ENCODE measurements at places on chromosomes 4 and X.

GRCh38 chr4:186606591-186606992 is 51.2 kb upstream of the MTNR1A start:
- peak; percentile 17 for DNase-seq

GRCh38 chr4:5956285-5957021 is 61.8 kb downstream of the C4orf50 start:
- DNase-seq = peak; percentile 32

DNA sequence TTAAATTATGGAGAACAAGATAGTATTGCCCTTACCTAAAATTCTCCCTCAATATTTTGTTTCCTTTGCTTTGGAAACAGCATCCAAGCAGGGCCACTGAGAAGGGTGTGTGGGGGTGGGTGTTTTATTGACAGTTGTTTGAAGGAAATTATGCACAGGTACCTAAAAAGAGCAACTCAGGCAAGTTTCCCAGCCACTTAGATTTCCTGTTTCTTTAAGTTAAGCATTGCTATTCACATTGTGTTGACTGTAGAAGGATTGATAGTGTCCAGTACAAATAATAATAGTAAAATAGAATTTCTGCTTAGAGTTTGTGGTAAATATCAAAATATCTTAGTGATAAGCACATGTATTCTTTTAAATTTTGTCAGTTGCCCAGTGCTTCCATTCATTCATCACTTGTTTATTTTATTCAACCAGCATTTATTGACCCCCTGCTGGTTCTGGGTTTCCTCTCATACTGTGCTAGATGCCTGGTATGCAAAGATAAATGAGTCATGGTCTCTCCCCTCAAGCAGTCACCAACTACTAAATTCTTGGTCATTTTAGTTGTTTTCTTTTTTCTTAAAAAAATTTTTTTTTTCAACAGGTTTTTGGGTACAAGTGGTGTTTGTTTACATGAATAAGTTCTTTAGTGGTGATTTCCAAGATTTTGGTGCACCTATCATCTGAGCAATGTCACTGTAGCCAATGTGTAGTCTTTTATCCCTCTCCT is 50.0 kb downstream of the GALNT7 start:
- no peak for DNase-seq

- peak; percentile 46 for DNase-seq
Measured at GRCh38 chrX:150213481-150214030, 149.6 kb upstream of the MAMLD1 start.

DNA sequence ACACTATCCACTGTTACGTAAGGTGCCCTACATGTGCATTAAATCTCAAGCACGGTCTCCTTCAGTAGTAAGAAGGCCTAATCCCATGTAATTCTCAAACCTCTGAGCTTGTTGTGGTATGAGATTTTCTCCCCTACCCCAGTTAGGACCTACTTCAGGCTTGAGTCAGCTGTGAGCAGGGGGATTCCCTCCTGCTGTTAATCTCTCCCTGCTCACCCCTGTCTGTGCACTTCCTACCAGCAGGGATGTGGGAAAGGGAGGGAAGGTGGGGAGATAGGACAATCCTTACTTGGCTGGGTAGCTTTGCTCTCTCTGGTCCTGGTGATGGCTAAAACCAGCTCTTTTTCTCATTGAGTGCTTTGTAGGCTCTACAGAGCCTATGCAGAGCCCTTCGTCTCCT is 60.8 kb downstream of the PALLD start:
- no peak for DNase-seq

- no peak for DNase-seq
Measured at GRCh38 chr4:156322592-156322991, 368.9 kb upstream of the CTSO start.

DNA sequence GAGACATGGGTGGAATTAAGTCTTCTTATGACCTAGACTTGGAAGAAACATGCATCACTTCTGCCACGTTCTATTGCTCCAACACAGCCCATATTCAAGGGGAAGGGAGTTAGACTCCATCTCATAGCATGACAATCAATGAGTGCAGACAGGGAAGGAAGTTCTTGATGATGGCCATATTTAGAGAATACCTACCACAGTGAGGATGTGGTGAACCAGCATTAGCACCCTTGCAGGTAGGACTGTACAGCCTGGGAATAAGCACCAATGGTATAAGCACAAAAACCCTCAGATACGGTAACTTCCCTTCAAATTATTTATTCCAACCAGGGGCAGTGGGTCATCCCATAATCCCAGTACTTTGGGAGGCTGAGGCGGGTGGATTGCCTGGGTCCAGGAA is 29.8 kb downstream of the PAGE2 start:
- DNase-seq = no peak

GRCh38 chrX:150410513-150410912 is 47.4 kb downstream of the MAMLD1 start:
- no peak for DNase-seq

- no peak for DNase-seq
Measured at GRCh38 chrX:19040373-19040772, 56.5 kb upstream of the PHKA2 start.

GRCh38 chrX:43166874-43167273 is 388.9 kb upstream of the PPP1R2C start:
- no peak for DNase-seq

- DNase-seq = no peak
Measured at GRCh38 chrX:47991263-47992094, 12.3 kb downstream of the ZNF182 start.

DNA sequence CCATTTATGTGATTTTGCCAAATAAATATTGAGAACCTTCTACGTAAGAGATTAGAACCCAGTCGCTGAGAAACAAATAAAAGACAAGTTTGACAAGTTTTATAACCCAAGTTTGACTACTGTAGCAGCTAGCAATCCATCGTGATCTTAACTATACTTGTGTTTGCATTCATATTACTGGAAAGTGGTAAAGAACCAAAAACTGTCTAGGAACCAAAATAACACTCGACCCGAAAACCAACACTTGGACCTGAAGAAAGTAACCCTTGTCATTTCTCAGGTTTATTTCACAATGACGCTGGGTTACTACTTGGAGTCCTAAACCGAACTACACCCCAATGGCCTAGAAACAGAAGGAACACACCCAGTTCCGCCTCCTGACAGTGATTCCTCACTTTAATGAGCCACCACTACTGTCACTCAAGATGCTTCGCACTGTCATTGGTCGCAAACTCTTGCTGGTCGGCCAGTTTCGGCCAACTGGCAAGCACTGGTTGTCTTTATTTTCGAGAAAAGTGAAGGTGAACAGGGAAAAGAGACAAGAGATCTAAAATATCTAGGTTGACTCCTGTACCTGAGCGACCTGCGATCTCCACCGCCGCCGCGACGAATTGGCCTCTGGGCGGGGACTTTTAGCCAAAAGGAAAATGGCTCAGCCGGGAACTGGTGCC is 496 bp downstream of the FBXO8 start:
- peak; percentile 98 for DNase-seq

DNA sequence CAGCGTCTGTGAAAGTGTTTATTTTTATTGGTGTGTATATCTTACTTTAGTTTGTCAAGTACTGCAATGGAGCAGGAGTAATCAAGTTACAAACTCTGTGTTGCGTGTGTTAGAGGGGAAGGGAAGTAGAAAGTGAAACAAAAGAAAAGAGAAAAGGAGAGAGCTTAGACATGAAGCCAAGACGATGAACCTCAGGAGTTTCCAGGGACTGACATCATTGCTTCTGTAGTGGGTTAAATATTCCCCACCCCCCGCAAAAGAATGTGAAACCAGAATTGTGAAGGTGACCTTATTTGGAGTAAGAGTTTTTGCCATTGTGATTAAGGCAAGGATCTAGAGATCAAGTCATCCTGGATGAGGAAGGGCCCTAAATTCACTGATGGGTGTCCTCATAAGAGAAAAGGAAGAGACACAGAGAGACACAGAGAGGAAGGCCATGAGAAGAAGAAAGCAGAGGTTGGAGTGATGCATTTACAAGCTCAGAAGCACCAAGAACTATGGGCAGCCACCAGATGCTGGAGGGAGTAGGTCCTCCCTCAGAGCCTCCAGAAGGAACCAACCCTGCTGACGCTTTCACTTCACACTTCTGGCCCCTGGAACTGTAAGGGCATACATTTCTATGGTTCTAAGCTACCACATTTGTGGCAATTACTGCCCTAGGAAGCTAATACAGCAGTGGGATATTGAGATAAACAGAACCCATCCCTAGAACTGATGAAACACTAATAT is 173.6 kb upstream of the SFRP2 start:
- no peak for DNase-seq

GRCh38 chr4:6539009-6539764 is 35.8 kb upstream of the MAN2B2 start:
- DNase-seq = no peak

DNA sequence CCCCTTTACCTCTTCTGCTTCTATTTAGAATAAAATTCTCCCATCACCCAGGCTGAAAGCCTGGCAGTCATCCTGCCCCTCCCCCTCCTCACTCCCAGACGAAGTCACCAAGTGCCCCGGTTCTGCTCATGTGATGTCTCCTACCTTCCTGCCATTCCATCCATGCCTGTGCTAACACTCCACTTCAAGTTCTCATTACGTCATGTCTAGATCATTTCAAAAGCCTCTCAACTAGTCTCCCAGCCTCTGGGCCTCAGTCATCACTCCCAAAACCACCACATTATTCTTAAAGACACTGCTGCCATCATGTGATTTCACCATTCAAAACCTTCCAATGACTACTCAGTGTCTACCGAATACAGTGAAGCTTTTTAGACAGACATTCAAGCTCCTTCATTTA is 17.2 kb upstream of the HOPX start:
- no peak for DNase-seq

GRCh38 chr4:107757864-107758476 is 37.9 kb upstream of the PAPSS1 start:
- peak; percentile 50 for DNase-seq

- peak; percentile 16 for DNase-seq
Measured at GRCh38 chr4:109049926-109050325, 252.5 kb downstream of the COL25A1 start.

Data from muscle of leg (tissue), 16 donors.